Tibial nerve (tissue), 4 donors: ENCODE measurements at places on chromosomes 3 and 15. TPM values are rescaled to one million over a fixed set of nuclear protein-coding genes. Genes with fewer than 3 reads are reported as not detected.

Gene MEIS2
- total RNA-seq: 14.7 TPM

Gene FSTL1
- 552 TPM for total RNA-seq

- no peaks in the 10 kb centered on the region for H3K36me3 ChIP-seq
- H3K4me3 ChIP-seq: no peak overlapping the region
- H3K4me1 ChIP-seq: no peaks in the 10 kb centered on the region
- no peak for DNase-seq
- no peak overlapping the region for H3K27ac ChIP-seq
- no peaks in the 10 kb centered on the region for H3K27me3 ChIP-seq
Measured at GRCh38 chr3:110744723-110745122, 326.9 kb upstream of the NECTIN3 start.

GRCh38 chr15:55681631-55682030 lies 61.3 kb downstream of the PRTG start:
- H3K27me3 ChIP-seq: no peaks in the 10 kb centered on the region
- no peak overlapping the region for H3K27ac ChIP-seq
- no peaks in the 10 kb centered on the region for H3K4me1 ChIP-seq
- peaks cover 5% of the 10 kb centered on the region for H3K36me3 ChIP-seq
- DNase-seq: no peak
- no peak overlapping the region for H3K4me3 ChIP-seq

DNA sequence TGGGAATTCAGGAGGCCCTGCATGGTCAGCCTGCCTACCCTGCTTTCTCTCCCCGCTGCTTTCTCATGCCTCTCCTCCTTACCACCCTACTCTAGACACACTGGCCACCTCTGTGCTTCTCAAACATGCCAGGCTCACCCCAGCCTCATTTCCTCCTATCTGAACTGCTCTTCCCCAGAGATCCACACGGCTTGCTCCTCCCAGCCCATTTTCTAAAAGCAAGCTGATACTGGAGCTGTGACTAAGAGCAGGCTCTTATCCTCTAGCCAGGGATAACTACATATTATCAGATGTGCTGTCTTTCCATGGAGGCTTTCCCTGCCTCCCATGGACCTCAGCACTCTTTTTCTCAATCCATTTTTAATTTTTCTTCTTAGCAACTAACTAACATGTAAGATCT lies 85.9 kb downstream of the BOC start:
- no peak overlapping the region for H3K27ac ChIP-seq
- no peaks in the 10 kb centered on the region for H3K36me3 ChIP-seq
- no peak overlapping the region for H3K4me3 ChIP-seq
- H3K27me3 ChIP-seq: no peaks in the 10 kb centered on the region
